ENCODE measurements at places on chromosomes 5 and 9.

GRCh38 chr5:149001162-149001561 is 61.7 kb downstream of the SH3TC2 start:
- DNase-seq = no peak

DNA sequence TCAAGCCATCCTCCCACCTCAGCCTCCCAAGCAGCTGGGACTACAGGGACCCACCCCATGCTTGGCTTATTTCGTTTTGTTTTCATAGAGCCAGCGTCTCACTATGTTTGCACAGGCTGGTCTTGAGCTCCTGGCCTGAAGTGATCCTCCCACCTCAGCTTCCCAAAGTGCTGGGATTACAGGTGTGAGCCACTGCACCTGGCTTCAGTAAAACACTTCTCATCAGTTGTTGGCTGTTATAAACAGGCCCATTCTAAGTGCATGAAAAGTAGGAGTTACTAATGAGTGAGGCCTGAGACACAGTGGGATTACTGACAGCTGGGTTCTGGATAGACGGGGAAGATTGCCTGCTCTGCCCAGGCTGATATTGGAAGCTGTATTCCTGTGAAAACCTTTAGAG is 3.5 kb downstream of the CRB2 start:
- no peak for DNase-seq

- no peak for DNase-seq
Observed at GRCh38 chr5:83450183-83450966, 21.2 kb upstream of the VCAN start.

DNA sequence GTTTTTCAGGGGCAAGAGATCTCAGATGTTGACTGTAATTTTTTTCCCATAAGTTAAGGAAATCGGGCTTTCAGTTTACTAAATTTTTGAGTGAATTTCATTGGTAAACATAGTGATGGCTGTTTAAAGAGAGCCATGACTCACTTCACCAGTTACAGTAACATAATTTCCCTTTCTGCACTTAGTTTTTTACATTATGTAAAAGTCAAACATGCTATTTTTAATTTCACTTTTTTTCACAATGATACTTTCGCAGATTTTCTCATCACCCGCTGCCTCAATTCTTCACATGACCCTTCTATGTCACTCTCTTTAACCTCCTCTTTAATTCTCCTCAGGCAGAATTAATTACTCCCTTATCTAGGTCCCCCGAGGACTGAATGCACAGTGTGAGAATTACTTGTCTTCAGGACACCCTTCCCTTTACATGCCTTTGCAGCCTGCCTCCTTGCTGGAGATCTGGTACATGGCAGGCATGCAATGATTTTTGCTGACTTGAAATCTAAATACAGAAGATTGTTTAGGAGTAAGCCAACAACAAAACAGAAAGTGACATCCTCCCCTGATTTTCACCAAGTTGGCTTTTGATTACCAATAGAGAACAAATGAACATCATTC is 217.5 kb upstream of the S1PR3 start:
- no peak for DNase-seq

- no peak for DNase-seq
Observed at GRCh38 chr9:18819418-18819817, 213.6 kb downstream of the SAXO1 start.

- DNase-seq = no peak
Observed at GRCh38 chr5:177370488-177371119, 12.9 kb downstream of the RGS14 start.

- DNase-seq = no peak
Observed at GRCh38 chr5:56447656-56448055, 214.5 kb upstream of the ANKRD55 start.

DNA sequence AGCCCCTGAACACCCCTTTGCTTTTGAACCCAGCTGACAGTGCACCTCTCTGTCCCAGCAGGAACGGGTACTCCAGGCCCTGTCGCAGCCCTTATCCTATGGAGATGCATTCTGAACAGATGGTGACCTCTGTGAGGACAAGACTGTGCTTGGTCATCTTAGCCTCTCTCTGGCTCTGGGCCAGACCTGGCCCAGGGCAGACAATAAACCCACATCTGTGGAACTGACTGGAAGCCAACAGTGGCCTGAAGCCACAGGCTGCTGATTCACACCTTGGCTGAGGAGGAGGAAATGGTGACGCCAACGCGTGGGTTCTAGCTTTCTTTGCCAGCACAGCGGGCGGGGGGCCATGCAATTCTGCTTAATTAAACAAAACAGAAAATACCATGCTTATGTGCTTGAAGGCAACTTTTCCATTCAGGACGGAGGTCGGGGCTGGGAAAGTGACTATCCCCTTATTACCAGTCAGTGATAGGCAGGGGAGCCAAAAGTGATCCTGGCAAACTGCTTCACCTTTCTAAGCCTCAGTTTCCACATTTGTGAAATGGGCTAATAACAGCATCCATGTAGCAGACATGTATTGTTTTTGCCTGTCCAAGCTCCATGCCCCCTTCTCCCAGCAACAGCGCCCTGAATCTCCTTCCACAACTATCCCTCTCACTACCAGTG is 10.8 kb downstream of the SH3PXD2B start:
- DNase-seq = peak; percentile 73

DNA sequence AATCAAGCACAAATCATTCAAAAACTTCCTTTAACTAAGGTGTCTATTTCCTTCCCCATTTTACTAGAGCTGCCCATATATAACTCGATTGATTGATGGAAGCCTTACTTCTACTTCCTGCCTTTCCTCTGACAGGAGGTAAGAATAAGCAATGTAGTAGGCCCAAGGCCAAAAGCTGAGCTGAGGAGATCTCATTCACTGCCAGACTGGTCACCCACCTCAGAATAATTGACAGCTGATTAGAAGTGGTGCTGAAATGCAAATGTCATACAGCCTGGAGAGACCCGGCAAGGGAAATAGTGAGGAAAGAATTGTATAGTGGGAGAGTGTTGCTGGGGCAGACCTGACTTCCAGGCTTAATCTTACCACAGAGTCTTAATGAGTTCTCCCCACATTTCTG is 239.9 kb downstream of the SAXO1 start:
- DNase-seq = no peak

DNA sequence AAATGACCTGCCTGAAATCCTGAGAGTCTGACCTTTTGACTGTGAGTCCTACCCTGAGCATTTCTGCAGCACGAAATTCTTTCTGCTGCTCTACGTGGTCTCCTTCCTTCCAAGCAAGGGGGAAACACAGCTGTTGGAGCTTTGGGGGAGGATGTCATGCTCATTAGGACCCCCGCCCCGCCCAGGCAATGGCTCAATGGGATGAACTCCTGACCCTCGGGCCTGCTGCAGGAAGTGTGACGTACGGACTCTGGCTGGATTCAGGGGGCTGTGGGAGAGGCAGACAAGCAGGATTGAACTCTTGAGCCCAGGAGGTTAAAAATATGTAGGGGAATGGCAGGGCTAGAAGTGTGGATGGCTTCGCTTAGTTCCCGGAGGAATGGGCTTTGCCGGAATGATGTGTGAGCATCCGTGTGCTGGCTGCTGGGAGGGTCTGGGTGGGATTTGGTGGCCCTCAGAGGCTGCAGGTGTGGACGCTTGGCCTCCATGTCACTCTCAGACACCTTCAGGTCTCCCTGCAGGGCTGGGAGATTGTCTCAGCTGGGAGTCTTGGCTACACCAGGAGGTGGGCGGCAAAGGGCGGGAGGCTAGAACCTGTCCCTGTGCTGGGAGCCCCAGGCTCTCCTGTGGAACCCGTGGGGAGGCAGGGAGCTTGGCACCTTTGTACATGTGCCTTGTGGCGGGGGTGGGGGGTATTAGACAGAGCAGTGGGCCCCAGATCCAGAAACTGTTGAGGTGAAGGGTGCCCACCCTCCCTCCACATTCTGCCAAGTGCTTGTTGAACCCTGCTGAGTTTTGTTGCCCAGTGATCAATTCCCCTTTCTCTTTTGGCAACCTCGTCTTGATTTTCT is 26.3 kb downstream of the STC2 start:
- no peak for DNase-seq

DNA sequence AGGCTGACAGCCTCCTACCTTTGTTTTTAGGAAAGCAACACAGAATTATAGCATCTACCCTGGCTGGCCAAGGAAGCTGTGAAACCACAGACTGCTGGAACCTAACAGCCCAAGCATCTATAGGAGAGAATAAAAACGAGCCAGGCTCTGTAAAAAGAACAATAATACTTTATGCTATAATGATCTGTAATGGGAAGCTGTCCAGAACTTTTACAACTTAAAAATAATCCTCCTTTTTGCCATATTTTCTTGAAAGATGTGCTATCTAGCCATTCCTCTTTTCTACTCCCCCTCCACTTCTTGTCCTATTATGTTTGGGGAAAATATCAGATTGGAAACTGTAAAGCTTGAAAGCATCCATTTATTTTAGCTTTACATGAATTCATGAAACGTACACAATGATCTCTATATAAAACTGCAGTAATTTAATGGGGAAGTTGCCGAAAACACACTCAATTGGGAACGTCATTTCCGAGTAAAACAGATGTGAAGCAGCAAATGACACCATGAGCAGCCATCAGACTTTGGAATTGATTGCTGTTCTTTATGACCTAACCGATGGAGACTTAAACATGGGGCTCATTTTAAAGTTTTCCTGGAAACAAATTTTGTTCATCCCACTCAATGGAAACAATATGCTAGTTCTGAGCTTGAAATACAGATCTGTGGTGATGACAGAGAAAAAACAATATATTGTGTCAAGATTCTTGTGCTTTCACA is 450.3 kb upstream of the CLINT1 start:
- DNase-seq = no peak

GRCh38 chr5:116881921-116882531 is 307.4 kb upstream of the SEMA6A start:
- DNase-seq = no peak

- DNase-seq = no peak
Observed at GRCh38 chr9:132820169-132820944, 57.7 kb downstream of the AK8 start.

DNA sequence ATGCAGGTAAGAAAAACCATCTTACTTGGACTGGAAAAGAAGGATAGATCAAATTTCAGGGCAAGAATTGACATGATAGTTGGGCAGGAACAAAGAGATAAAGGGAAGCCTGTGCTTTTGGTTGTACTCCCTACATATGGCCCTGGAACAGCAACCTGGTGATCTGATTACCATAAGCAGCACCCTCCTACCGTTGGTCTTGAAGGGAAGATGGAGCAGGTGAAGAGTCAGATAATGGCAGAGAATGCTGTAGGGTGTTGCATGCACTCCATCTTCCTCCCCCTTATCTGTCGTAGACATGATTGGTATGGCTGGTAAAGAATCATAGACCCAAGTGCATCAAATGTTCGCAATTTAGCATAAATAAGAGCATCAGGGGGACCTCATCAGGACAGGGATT is 4.7 kb downstream of the IRGM start:
- DNase-seq = no peak

- DNase-seq = no peak
Observed at GRCh38 chr9:14423815-14424261, 109.9 kb upstream of the NFIB start.

GRCh38 chr9:35599763-35600604 is 5.1 kb upstream of the TESK1 start:
- no peak for DNase-seq

DNA sequence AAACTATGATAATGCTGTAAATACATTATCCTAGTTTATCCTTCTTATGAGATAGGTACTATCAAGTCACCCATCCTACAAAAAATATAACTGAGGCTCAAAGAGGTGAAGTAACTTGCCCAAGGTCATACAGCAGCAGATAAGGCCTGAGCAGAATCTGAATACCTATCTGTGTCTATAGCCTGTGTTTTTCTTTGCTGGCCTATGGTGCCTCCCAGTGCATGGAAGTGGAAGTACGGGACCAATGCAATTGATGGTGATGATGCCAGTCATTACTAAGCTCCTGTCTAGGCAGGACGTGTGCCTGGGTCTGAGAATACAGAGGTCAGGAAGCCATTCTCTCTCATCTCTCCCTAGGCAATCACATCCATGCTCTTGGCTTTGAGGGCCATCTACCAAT is 67.8 kb downstream of the FAT2 start:
- peak; percentile 20 for DNase-seq

DNA sequence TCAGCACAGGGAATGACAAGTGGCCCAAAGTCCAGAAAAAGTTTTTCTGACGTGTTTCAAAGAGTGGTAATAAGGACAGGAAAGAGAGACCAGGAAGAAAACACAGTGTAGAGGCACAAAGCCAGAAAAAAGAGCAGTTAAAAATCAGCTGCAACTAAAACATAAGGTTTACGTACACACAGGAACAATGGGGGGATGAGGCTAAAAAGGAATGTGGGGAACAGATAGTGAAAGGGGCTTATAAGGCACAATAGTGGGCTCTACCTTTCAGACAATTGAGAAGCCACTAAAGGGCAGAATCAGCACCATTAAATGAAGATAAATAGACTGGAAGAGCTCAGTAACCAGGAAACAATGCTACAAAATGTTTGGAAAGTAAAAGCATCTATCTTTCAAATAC is 5.5 kb downstream of the ELP1 start:
- no peak for DNase-seq

GRCh38 chr5:74169701-74170100 is 470.8 kb downstream of the ENC1 start:
- no peak for DNase-seq

GRCh38 chr5:116467465-116467843 is 107.2 kb downstream of the SEMA6A start:
- no peak for DNase-seq

DNA sequence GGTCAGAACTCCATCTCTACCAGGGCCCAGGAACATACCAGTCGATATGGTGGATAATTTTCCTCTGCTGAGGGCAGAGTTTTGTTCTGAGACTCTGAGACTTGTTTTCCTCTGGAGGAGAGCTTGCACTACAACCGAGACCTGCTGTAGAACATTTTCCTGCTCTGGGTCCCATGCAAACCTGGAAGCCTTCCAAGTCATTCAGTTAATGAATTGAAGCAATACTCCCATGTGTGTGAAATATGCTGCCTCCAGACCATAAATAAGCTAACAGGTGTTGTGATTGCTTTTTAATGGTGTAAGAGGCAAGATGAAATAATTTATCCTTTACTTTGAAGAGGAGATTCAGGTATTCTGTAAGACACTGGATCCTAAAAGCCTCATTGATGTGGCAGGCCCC is 372.8 kb downstream of the TMEM167A start:
- DNase-seq = no peak

DNA sequence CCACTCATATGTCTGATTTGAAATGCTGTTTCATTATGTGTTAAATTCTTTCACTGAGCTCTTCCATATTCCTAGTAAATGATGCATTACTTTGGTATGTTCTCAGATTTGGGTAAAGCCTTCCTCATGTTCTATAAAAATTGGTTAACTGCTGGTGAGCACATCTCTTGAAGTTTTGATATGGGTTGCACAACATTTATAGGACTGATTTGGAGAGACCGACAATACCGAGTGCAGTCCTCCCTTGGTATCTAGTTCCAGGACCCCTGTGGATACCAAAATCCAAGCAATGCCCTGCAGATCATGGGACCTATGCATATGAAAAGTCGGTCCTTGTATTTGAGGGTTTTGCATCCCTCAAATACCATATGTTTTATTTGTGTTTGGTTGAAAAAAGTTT is 37.8 kb downstream of the WDR36 start:
- DNase-seq = no peak

DNA sequence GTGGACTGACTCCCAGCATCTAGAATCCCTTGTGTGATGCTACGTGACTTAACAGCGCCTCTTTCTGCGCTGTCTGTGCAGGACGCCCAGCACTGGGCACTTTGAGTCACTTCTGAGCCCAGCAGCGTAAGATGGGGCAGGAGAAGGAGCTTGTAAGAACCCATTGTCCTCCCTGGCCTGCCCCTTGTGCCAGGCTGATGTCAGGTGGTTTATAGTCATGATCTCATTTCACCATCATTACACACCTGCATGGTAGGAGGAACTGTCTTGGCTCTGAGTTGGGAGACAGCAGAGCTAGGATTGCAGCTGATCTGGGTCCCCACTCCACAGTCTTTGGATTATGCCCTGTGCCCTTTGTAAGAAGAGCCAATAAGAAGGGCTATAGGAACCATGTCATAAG is 12.2 kb downstream of the ERGIC1 start:
- DNase-seq = no peak

All from SHP77 (cell line).